ENCODE measurements at places on chromosomes 5 and 9. TPM values are rescaled to one million over a fixed set of nuclear protein-coding genes. Genes with fewer than 3 reads are reported as not detected.

GRCh38 chr5:34015120-34015822 is 7.4 kb upstream of the AMACR start:
- no peaks in the 10 kb centered on the region for H3K36me3 ChIP-seq
- DNase-seq, result no peak
- no peak overlapping the region for H3K27ac ChIP-seq
- no peaks in the 10 kb centered on the region for H3K27me3 ChIP-seq

DNA sequence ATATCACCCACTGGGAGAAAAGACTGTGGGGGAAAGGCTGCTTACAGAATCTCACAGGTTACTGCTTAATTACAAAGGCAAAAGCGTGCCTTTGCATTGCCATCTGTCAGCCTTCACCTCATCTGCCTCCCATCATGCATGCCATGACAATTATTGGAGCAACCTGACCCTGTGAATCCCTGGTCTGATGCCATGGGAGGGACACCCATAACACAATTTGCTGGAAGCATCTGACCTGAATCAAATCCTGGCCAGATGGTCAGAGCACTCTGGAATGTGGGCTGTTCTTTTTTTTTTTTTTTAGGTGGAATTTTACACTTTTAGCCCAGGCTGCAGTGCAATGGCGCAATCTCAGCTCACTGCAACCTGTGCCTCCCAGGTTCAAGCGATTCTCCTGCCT is 11.6 kb upstream of the RETREG1 start:
- DNase-seq, result no peak
- H3K4me1 ChIP-seq, result no peaks in the 10 kb centered on the region
- H3K36me3 ChIP-seq, result no peaks in the 10 kb centered on the region
- H3K27ac ChIP-seq, result no peak overlapping the region
- H3K27me3 ChIP-seq, result peaks cover 4% of the 10 kb centered on the region

DNA sequence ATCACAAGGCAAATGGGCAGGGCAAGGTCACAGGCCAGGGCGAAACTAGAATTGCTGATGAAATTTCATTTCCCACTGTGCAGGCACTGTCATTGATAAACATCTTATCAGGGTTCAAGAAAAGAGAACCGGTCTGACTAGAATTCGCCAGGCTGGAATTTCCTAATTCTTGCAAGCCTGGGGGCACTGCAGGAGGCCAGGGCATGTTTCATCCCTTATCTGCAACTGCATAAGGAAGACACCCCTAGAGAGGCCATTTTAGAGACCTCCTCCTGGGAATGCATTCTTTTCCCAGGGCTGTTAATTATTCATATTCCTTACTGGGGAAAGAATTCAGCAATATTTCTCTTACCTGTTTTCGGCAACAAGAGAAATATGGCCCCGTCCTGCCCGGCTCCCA is 266.2 kb upstream of the CYLC2 start:
- H3K4me3 ChIP-seq, result peak overlapping the region; percentile 21
- H3K27ac ChIP-seq, result no peak overlapping the region
- DNase-seq, result peak; percentile 55
- no peaks in the 10 kb centered on the region for H3K27me3 ChIP-seq
- H3K36me3 ChIP-seq, result no peaks in the 10 kb centered on the region

- no peak overlapping the region for H3K27ac ChIP-seq
- no peaks in the 10 kb centered on the region for H3K36me3 ChIP-seq
- peaks cover 12% of the 10 kb centered on the region for H3K27me3 ChIP-seq
- peaks cover 5% of the 10 kb centered on the region for H3K4me1 ChIP-seq
- no peak for DNase-seq
Measured at GRCh38 chr5:175897285-175897684, 25.9 kb downstream of the CPLX2 start.

- H3K4me1 ChIP-seq, result no peaks in the 10 kb centered on the region
- no peak for DNase-seq
- no peak overlapping the region for H3K4me3 ChIP-seq
- no peaks in the 10 kb centered on the region for H3K27me3 ChIP-seq
- H3K36me3 ChIP-seq, result peaks cover 69% of the 10 kb centered on the region
Measured at GRCh38 chr5:177339107-177339638, 12.3 kb downstream of the LMAN2 start.

DNA sequence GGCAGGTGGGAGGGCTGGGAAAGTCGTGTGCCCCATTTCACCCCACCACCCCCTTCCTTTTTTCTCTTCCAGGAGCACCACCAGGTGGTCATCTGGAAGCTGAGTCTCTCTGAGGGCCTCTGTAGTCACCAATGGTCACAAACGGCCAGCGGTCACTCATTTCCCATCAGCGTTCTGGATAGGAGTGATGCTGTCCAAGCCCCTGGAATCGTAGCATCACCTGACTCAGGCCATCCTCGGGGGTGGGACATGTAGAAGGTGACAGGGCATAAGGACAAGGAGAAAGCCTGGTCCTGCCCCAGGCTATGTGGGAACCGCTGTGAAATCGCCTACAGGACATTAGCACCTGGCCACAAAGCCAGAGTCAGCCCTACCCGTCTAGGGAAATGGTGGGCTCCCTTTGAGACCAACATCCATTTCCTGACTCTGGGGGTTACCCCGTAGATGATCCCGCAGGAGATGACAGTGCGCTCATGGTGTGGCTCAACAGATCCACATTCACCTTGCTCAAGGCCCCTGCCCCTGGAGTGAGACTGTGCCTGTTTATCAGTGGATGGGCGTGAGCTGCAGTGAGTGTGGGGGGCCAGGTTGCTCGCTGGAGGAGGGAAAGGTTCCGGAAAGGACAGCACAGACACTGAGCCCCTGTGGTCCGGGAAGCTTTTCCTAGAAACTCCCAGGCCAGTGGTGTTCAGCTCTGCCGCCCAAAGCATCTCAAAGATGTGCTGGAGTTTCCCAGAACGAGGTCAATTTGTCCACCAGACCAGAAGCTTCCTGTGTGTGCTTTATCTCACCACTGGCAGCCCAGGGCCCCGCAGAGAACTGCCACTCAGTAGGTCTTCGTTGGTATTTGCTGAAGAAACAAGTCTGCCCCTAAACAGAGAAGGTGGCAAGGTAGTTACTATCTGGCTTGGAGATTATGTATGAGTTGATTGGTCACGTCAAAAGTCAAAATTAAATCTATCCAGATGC is 61.1 kb upstream of the UNC5A start:
- peak; percentile 34 for DNase-seq
- no peaks in the 10 kb centered on the region for H3K36me3 ChIP-seq
- peaks cover 9% of the 10 kb centered on the region for H3K27me3 ChIP-seq
- no peak overlapping the region for H3K27ac ChIP-seq
- no peak overlapping the region for H3K4me3 ChIP-seq

GRCh38 chr5:36870399-36871040 is 6.0 kb upstream of the NIPBL start:
- no peak overlapping the region for H3K27ac ChIP-seq
- no peak overlapping the region for H3K4me3 ChIP-seq
- no peak for DNase-seq
- peaks cover 6% of the 10 kb centered on the region for H3K4me1 ChIP-seq
- H3K27me3 ChIP-seq, result no peaks in the 10 kb centered on the region

DNA sequence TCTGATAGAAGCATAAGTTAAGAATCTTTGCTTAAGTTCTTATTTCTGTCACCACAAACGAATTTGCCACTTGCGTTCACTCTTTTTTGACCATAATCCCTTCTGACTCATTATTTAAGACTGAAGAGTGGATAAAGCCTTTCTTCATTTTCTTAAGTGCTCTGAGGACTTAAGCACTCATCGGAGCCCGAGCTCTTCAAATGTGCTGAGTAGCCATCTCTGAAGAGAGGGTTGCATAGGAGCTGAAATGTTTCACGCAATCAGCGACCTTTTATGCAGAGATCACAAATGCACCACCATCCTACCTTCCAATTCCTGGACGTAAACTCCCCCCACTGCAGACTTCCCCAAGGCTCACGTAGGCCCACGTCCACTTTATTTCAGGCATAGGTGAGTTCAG is 699.2 kb downstream of the IRX1 start:
- H3K4me3 ChIP-seq, result no peak overlapping the region
- H3K27ac ChIP-seq, result no peak overlapping the region
- no peaks in the 10 kb centered on the region for H3K27me3 ChIP-seq
- peaks cover 6% of the 10 kb centered on the region for H3K4me1 ChIP-seq
- no peak for DNase-seq
- no peaks in the 10 kb centered on the region for H3K36me3 ChIP-seq

The CARD9 gene
- 1.0 TPM for total RNA-seq

The CDH10 gene
- total RNA-seq, result 1.6 TPM

The SLIT3 gene
- total RNA-seq, result 2.5 TPM

The PTPRD gene
- total RNA-seq, result 97.4 TPM

All from endodermal cell (in vitro differentiated cells).